ENCODE measurements at places on chromosomes 6 and 20.
A peak's percentile ranks its signal among the peaks of the same experiment; 100 is the strongest.

GRCh38 chr6:158649289-158650143 is at the start of gene SYTL3:
Gene SYTL3, plus strand, starts transcription at chr6:158650054. Its CDS starts 13,215 bp downstream, at chr6:158663269.
- no peak for DNase-seq

- DNase-seq = no peak
Measured at GRCh38 chr6:34517966-34518365, 38.2 kb downstream of the SPDEF start.

- no peak for DNase-seq
Measured at GRCh38 chr6:165746331-165746730, 83.3 kb upstream of the PDE10A start.

DNA sequence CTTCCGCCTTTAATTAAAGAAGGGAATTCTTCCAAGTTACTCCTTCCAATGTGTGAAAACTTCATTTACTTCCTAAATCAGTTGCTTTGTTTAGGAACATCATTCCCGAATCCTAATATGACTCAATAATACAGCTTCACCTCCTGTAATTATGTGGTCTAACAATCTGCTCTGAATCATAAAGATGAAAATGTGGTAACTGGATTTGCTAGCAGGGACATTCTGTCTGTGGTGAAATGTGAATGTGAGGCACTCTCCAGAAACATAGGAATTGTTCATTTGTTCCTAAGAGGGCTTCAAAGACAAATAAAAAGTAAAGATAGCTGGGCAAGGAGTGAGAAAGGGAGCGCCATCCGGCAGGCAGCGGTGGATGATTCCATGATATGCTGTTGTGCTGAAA is 678.1 kb downstream of the KIF16B start:
- DNase-seq = no peak

GRCh38 chr20:41360831-41361756 is 5.5 kb downstream of the EMILIN3 start:
- DNase-seq = no peak

- peak; percentile 36 for DNase-seq
Measured at GRCh38 chr6:135796643-135797305, 54.7 kb upstream of the PDE7B start.

DNA sequence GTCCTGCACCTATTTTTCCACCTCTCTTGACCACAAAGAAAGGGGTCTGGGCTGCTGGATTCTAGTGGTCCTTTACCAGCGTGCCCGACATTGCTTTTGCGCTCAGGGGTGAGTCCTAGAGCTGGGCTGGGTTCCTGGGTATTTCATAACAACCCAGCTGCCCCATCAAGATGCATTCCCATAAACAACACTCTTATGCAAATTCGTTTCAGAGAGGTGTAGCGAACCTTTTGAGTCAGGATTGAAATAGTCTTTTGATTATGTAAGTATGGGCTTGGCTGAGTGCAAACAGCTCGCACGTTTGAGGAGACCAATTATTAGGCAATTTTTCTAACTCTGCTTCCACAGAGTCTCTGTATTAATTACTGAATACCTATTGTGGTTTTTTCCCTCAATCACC is 13.7 kb downstream of the ACOT13 start:
- no peak for DNase-seq

GRCh38 chr6:81900616-81901015 is 148.1 kb upstream of the TENT5A start:
- no peak for DNase-seq

DNA sequence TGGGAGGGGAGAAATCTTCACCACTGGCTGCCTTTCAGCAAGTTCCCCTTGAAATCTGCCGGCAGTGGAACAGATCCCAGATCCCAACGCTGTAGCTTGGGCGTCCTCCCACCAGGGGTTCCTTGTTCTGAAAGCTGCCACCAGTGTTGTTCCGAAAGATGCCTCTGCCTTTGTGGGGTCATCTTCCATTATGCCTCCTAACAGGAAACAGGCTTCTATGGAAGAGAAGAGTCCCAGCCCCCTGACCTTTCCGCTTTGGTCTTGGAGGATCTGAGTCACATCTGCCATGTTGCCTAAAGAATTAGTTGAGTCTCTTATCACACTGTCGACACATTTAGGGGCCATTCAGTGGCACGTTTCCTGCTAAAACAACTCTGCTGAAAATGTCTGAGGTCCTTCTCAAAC is 57.5 kb upstream of the NFATC2 start:
- no peak for DNase-seq

DNA sequence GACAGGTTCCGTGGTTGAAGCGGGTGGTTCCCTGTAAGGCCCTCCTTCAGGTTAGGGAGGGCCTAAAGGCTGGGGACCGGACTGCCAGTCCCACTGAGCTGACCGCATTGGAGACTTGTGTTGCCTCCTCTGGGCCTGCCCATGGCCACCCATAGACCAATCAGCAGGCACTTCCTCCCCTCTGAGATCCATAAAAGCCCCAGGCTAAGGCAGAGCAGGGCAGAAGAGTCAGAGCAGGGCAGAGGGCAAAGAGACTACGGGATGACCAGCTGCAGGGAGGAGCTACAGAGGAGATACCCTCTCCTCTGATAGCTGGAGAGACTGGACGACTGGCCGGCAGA is 537.4 kb downstream of the TENT5A start:
- no peak for DNase-seq

- no peak for DNase-seq
Measured at GRCh38 chr6:11975353-11975977, 36.6 kb upstream of the HIVEP1 start.

DNA sequence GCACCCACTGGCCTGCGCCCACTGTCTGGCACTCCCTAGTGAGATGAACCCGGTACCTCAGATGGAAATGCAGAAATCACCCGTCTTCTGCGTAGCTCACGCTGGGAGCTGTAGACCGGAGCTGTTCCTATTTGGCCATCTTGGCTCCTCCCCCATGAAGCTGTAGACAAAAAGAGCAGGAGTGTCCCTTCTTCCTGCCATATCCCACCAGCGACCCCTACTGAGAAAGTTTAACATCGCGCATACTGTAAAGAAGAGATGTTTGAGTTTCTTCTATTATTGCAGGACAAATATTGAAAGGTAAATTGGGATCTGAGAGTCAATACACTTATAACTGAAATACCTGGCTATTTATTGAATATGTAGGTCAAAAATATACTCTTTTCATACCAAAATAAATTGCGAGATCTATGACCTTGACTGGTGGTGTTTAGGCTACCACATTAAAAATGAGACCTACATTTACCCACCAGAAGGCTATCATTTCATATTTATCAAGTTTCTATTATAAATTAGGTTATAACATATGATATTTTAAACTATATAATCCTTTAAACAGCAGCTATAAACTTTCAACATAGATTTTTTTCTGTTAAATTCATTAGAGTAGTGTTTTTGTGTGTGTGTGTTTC is 586.3 kb downstream of the HTR1B start:
- DNase-seq = peak; percentile 20

GRCh38 chr20:56778765-56779195 is 149.7 kb downstream of the TFAP2C start:
- no peak for DNase-seq
